Activated CD4-positive, alpha-beta memory T cell treated with anti-CD3 and anti-CD28 coated beads, Interleukin-2, amount 10 ng/mL, durations not matched to agents 7 days and 5 days (primary cell): ENCODE measurements at places on chromosomes 16 and 17. TPM values are rescaled to one million over a fixed set of nuclear protein-coding genes. Genes with fewer than 3 reads are reported as not detected.

GRCh38 chr16:4648917-4649316 is 24.3 kb downstream of the MGRN1 start:
- peaks cover 27% of the 10 kb centered on the region for H3K36me3 ChIP-seq
- H3K27me3 ChIP-seq: no peaks in the 10 kb centered on the region
- no peak for DNase-seq
- peak overlapping the region; percentile 21 for H3K4me3 ChIP-seq

The SLC16A13 gene
- total RNA-seq: 26.8 TPM

DNA sequence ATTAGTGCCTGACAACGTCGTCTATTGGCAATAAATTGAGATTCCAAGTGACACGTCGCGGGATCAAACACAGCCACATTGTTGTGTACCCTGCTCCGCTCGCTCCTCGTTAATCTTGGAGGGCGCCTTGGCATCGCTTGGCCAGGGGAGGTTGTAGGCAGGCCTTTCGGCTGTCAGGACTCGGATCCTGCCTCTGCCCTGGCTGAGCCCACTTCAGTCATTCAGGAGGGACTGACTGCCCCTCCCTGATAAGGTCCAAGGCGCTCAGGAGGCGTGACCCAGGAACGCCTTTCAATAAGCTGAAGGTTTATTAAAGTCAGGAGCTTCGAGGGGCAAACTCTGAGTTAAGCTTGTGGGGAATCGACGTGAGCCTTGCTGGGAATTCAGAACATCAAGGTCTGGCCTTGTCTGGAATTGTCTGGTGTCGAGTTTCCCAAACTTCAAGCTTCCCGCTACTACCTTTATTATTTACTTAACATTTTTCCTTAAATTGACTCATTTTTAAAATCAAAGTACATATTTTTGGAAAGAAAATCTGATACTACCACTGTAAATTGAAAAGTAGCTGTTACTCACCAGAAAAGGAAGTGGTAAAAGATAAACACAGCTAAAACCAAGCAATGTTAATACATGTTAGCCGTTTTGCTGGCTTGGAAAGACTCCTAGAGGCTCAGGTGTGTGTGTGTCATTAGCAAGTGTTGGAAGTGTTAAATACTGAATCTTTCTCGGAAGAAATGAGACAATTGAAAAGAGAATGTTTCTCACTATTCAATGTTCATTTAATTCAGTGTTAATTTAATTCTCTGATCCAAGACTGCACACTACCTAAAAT is 5.3 kb upstream of the IRX3 start:
- peaks cover 55% of the 10 kb centered on the region for H3K27me3 ChIP-seq
- DNase-seq: no peak
- H3K4me3 ChIP-seq: no peak overlapping the region
- peaks cover 9% of the 10 kb centered on the region for H3K4me1 ChIP-seq

The MYL11 gene
- 1.2 TPM for total RNA-seq

GRCh38 chr17:39225308-39225958 is at the start of gene STAC2:
Gene STAC2, minus strand, starts transcription at chr17:39225945. Its CDS starts 443 bp downstream, at chr17:39225502.
- peaks cover 46% of the 10 kb centered on the region for H3K27me3 ChIP-seq
- no peaks in the 10 kb centered on the region for H3K36me3 ChIP-seq

The SDR42E1 gene
- 5.8 TPM for total RNA-seq

DNA sequence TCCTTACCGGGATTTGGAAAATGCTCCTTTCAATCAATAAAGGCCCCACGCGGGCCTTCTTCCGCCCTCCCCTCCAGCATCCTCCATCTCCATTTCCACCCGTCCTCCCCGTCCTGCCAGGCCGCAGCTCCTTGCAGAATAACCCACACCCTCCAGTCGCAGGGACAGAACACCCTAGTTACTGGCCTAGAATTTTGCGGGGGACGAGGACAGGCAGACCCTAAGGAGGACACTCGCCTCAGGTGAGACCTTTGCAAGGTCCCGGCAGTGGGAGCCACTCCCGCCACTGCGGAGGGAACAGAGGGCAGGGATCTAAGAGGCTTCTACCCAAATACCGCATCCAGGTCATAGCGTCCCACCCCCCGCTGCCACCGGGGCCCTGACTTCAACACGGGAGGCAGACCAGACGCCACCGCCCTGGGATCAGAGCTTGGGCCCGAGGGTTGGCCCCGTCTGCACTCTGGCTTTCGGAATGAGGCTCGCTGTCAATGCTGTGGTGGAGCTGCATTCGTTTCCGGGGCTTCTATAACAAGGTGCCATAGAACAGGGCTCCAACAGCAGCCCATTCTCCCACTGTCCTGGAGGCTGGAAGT is 26.8 kb downstream of the SLC25A10 start:
- H3K36me3 ChIP-seq: no peaks in the 10 kb centered on the region
- H3K27ac ChIP-seq: no peak overlapping the region
- no peak for DNase-seq
- H3K4me1 ChIP-seq: peaks cover 5% of the 10 kb centered on the region

The AHSP gene
- total RNA-seq: not detected

The TGFB1I1 gene
- 0.25 TPM for total RNA-seq

The AKAP1 gene
- total RNA-seq: 22.4 TPM

- no peak for DNase-seq
- no peaks in the 10 kb centered on the region for H3K4me1 ChIP-seq
- H3K27ac ChIP-seq: no peak overlapping the region
- no peaks in the 10 kb centered on the region for H3K36me3 ChIP-seq
- no peak overlapping the region for H3K4me3 ChIP-seq
Measured at GRCh38 chr16:83653785-83654184, 154.0 kb upstream of the HSBP1 start.

DNA sequence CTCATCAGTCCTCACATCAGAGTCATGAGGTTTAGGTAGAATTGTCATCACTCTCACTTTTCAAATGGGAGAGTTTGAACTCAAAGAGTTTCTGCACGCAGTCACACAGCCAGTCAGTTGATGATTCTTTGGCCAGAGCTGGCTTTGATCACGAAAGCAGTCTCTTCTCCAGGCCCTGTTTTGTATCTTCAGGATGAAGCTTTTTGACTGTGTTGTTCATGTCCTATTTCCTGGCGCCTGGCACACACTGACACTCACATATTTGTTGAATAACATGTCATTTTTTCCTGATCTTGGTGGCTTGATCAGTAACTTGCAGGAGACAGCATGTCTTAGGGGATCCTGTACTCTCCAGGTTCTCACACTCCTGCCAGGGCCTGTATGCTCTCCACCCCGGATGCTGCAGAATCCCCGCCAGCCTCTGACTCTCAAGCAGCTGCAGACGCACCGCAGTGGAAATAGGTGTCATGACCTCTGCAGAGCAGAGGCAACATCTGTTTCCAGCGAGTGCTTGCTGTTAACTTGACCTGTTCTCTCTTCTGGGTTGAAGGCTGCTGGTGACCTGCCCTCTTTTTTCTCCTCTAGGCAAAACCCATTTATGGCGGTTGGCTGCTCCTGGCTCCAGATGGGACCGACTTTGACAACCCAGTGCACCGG is 33.0 kb downstream of the MPRIP start:
- H3K27me3 ChIP-seq: no peaks in the 10 kb centered on the region
- H3K36me3 ChIP-seq: peaks cover 25% of the 10 kb centered on the region
- H3K4me1 ChIP-seq: peaks cover 20% of the 10 kb centered on the region
- DNase-seq: no peak
- H3K4me3 ChIP-seq: no peak overlapping the region
- no peak overlapping the region for H3K27ac ChIP-seq

DNA sequence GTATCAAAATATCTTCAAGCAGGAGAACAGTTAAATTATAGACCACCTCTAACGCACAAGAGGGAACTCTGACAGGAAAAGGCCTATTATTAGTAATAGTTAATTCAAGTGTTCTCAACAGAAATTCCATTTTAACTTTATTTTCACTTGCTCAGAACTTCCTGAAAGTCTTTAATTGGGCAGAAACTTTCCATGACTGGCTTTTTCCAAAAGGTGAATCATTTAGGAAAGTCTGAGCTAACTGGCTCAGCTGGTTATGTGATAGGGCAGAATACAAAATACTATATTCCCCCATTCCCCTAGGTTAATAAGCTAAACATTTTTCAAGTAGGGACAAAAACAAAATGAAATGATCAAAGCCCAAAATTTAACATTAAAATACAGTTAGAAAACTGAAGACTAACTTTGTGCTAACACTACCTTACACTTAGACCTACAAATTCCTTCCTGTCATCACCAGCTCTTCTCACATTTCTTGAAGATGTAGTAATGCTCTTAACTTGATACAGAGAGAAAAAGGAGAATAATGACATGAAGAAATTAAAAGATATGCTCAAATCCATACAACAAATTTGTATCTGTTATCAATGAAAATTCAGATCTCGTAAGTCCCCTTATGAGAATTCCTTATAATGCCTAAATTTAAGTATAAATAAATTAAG is 31.0 kb downstream of the CFDP1 start:
- H3K36me3 ChIP-seq: peaks cover 2% of the 10 kb centered on the region
- no peak for DNase-seq
- H3K4me3 ChIP-seq: no peak overlapping the region
- H3K4me1 ChIP-seq: peaks cover 2% of the 10 kb centered on the region
- no peaks in the 10 kb centered on the region for H3K27me3 ChIP-seq
- H3K27ac ChIP-seq: no peak overlapping the region

DNA sequence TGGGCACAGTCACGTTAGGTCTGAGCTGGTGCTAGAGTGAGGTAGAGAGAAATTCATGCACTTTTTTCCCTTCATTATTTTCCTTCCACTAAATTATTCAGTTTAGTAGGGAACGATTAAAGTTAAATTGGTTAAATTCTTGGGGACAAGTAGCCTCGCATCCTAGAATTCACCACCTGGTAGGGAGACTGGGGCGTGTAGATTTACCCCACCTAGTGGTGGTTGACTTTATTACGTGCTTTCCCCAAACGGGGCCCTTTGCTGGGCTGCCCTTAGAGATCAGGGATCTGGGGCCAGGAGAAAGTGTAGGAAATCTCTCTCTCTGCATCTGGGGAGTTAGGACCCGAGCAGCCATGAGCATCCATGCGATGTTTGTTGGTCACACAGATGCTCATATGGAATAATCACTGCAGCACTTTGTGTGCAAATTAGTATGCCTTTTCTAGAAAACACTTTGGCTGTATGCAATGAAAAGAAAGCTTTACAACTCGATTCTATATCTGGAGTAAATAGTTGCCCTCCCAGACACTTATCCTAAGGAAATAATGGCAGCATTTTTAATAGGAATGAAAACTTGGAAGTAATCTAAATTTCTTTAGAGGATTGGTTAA is 107.0 kb downstream of the PLCG2 start:
- H3K4me3 ChIP-seq: no peak overlapping the region
- H3K36me3 ChIP-seq: no peaks in the 10 kb centered on the region
- peaks cover 2% of the 10 kb centered on the region for H3K27me3 ChIP-seq
- peak; percentile 35 for DNase-seq
- peaks cover 3% of the 10 kb centered on the region for H3K4me1 ChIP-seq

The CES5A gene
- not detected for total RNA-seq

DNA sequence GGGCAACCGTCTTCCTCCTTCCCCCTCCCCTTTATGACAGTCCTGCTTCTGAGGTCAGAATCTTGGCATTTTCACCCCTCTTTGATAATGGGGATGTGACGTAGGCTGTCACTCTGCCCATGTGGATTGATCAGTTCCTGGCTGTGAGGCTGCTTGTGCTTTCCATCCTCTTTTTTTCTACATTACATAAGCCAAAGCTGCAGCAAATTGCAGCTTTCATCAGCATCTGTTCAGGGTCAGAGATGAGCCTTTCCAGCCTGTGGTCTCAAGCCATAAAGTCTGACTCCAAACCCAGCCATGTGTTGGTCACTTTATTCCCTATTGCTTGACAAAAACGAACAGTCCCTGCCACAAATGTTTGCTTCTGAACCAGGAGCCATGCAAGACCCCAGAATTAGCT is 535.1 kb downstream of the CDH11 start:
- no peaks in the 10 kb centered on the region for H3K36me3 ChIP-seq
- no peak for DNase-seq
- H3K4me1 ChIP-seq: no peaks in the 10 kb centered on the region
- no peak overlapping the region for H3K4me3 ChIP-seq
- H3K27me3 ChIP-seq: no peaks in the 10 kb centered on the region

The HS3ST2 gene
- total RNA-seq: not detected

GRCh38 chr17:45221081-45222013 is at the start of gene FMNL1:
Gene FMNL1, plus strand, starts transcription at chr17:45221885. Its CDS starts 240 bp downstream, at chr17:45222125.
- H3K27me3 ChIP-seq: no peaks in the 10 kb centered on the region
- H3K36me3 ChIP-seq: peaks cover 70% of the 10 kb centered on the region
- H3K4me1 ChIP-seq: peaks cover 44% of the 10 kb centered on the region
- peak within 1 kb of the TSS; percentile 99 for H3K27ac ChIP-seq
- peak within 1 kb of the TSS; percentile 100 for H3K4me3 ChIP-seq

DNA sequence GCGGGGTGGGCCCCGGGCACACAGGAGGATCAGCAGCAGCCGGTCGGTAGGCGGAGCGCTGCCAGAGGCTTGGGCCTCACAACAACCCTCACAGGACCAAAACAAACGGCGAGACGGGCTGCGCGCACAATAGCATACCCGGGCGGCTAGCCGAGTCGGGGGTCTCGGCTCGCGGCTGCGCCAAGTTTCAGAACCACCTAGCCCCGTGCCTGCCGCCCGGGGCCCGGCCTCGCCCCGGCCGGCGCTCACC is 732 bp downstream of the ULK2 start:
- peaks cover 9% of the 10 kb centered on the region for H3K36me3 ChIP-seq
- H3K4me3 ChIP-seq: peak overlapping the region; percentile 81
- peak overlapping the region; percentile 65 for H3K27ac ChIP-seq

- H3K4me1 ChIP-seq: peaks cover 2% of the 10 kb centered on the region
- no peaks in the 10 kb centered on the region for H3K27me3 ChIP-seq
- no peak overlapping the region for H3K4me3 ChIP-seq
- no peak overlapping the region for H3K27ac ChIP-seq
Measured at GRCh38 chr17:1414001-1414574, 14.1 kb upstream of the YWHAE start.

The LAT gene
- 333 TPM for total RNA-seq

DNA sequence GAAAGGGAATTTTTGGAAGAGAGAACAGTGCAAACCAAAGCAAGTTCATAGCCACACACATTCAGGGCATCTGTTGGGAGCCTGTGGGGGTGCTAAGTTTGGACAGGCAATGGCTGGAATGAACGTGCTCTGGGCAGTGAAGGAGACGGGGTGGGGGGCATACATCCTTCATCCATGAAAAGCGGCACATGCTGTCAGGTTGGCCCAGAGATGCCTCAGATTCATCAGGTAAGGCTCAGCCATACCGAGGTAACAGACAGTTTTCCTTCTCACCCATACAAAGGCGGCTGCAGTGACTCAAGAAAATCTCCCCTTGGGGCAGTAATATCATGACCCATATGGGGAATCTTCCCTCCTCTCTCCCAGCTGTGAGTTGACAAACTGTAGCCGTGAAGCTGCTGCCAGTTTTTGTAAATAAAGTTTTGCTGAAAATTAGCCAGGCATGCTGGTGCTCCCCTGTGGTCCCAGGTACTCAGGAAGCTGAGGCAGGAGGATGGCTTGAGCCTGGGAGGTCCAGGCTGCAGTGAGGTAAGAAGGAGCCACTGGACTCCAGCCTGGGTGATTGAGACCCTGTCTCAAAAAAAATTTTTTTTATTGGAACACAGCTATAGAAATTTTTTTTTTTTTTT is 9.2 kb upstream of the UBALD2 start:
- no peaks in the 10 kb centered on the region for H3K27me3 ChIP-seq
- peaks cover 18% of the 10 kb centered on the region for H3K36me3 ChIP-seq
- peaks cover 55% of the 10 kb centered on the region for H3K4me1 ChIP-seq
- DNase-seq: no peak
